C1 segment of cervical spinal cord (tissue), 14 donors: ENCODE measurements at places on chromosomes 13 and 19.

DNA sequence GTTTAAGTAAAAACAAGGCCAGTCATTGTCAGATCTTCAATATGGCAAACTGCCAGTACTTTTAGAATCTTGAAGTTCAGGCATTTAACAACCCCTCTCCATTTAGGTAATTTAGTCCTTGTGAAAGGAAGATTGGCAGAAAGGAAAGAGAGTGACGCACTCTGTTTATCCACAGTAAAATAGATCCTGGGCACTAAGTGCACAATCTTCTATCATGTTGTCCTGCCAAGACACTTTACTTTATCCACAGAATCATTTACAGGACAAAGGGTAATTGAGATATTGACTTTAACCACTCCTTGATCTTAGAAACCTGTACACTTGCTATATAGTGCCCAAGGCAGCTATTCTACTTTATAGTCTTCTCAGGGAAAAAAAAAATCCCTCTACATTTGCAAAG, 786.4 kb upstream of the SLITRK1 start:
- DNase-seq: no peak

DNA sequence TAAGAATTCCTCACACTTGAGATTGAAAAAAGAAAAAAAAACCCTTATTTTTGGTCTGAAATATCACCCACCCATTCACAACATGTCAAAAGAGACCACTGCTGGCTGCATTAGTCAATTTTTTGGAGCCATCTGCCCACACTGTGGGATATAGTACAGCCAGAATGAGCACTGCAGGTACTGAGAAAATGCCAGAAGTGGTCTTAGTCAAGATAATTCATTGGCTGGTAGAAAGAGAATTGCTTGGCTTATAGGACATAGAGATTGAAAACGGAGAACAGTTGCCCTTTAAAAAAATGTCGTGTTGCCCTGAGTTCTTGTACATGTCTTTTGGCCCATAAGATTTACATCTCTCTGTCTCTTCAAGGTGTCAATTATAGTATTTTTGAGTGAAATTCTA, 1899.5 kb downstream of the OLFM4 start:
- DNase-seq: no peak

- no peak for DNase-seq
Measured at GRCh38 chr13:27101847-27102246, 69.8 kb downstream of the USP12 start.

DNA sequence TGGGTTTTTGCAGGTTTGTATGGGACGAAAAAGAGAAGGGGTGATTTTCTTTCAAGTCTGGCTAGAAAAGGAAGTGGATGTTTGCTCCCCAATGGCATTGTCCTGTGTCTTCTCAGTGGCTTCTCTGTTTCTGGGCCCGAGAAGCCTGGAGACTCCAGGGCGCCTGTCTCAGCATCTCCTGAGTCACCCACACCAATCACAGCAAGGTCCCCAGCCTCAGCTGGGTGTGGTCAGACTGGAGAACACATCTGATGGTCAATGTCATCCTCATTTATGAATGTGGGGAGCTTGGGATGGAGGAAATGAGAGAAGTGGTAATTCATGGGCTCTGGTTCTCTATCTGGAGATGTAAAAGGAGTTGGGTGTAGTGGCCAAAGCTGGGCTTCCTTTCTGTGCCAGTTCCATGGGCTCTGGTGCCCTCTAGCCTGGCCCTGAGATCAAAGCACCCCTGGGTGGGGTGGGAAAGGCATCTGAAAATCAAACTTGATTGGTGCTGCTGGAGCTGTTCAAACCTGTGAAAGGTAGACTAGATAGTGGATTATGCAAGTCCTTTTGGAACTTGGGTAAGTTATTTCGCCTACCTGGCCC, 13.4 kb downstream of the RASL11A start:
- peak; percentile 22 for DNase-seq

- DNase-seq: no peak
Measured at GRCh38 chr19:45100846-45101252, 7.9 kb downstream of the PPP1R37 start.

- no peak for DNase-seq
Measured at GRCh38 chr19:9981406-9982260, 28.7 kb downstream of the COL5A3 start.

GRCh38 chr19:47377801-47378200, 28.7 kb downstream of the DHX34 start:
- no peak for DNase-seq

DNA sequence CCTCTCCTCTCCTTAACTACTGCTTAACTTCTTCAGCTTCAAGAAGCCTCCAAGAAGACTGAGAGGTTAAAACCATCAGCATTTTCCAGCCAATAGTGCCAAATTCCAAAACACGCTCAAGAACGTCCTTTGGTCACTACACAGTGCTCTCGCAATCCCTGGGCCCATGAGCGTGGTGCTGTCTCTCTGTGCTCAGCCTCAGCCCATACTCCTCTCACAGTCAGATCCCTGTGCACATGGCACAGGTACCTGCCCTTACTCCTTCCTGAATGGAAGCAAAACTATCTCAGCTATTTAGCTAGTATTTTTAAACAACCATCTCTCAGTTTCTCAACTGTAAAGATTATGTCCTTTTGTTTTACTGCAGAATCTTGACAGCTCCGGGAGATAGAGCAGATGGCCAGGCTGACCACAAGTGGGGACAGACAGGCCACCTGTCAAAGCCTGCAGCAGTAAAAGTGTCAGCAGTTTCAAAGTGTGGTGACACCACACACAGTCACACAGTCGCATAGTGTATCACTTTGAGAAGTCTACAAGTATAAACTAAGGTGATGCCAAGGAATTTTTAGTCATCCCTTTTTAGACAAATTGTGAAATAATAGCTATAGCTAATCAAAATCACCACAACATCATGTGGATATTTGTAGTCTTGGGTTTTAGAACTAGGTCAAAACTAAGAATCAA, 35.7 kb downstream of the DZIP1 start:
- DNase-seq: no peak

GRCh38 chr13:37074703-37075102, 15.2 kb upstream of the SUPT20H start:
- no peak for DNase-seq

GRCh38 chr19:35908973-35909683, 1.0 kb upstream of the TYROBP start:
- DNase-seq: peak; percentile 59

- no peak for DNase-seq
Measured at GRCh38 chr19:27684293-27684692, 1528.7 kb downstream of the UQCRFS1 start.

GRCh38 chr19:33227242-33227650, 1.6 kb upstream of the SLC7A10 start:
- DNase-seq: no peak

DNA sequence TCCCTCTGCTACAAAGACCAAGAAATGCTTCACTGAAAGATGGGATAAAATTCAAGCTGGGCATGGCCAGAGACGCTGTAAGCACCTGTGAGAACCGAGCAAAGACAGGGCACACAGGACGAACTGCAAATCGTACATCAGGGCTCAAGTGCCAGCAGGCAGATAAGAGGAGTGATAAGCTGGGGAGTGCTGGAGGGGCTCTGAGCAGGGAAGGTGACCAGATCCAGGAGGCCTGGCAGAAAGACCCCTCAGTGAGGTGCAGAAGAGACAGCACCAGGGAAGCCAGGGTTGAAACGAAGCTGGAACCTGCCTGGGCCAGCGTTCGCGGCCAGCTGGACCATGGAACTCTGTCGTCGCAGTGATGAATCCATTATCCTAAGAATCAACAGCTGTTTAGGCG, 10.2 kb downstream of the RAB20 start:
- no peak for DNase-seq

DNA sequence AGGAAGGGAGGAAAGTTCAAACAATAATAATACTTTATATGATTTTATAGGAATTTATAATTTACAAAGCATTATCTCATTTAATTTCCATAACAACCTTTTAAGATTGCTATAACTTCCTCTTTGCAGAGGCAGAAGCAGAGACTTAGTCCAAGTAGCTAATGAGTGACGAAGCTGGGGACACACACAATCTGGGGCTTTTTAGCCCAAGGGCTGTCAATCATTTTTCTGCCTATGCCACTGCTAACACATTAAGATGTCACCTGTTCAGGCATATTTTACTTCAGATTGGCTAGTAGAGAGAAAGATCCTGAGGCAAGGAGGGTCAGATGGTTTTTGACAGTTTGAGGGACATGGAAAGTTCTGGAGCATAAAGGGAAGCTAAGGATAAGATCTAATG, 12.6 kb downstream of the SCEL start:
- no peak for DNase-seq
